ENCODE measurements at places on chromosomes 7 and 10.

GRCh38 chr7:17690030-17690429, 250.3 kb downstream of the SNX13 start:
- DNase-seq = no peak

- DNase-seq = peak; percentile 25
Measured at GRCh38 chr10:101602761-101603398, 14.8 kb downstream of the DPCD start.

DNA sequence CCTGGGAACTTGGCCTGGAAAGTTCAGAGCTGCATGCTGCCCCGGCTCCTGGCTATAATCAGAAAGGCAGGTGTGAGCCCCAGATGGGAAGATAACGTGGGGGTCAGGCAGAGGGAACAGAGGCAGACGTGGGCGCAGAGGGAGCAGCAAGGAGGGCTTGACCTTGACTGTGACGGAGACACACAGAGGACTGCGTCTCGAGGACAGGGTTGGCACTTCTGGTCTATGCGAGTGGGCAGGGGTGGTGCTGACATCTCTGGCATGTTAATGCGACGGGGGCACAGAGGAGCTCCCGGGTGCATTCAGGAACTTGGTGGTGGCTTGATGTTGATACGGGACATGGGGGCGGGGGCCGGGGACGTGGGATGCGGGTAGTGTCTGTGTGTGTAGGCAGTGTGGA, 232.1 kb upstream of the GRB10 start:
- DNase-seq = no peak

GRCh38 chr7:25632616-25633015, 404.3 kb upstream of the NPVF start:
- no peak for DNase-seq

DNA sequence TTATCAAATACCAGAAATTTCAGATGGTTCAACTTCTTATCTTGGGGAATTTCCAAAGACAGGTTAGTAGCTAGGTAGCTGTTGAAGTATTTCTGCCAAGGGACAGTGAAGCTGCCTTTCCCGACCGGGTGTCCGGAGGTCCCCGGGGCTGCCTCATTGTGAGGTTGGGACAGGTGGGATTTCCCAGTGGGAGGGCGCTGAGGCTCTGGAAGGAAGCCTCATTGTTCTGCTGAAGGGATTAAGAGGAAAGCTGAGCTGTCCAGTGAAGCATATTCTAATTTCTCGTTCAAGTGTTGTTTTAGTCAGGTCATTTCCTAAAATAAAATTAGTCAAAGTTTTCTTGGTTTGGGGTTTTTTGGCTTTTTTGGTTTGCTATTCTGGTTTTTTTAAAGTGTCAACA, 244.2 kb downstream of the MGMT start:
- no peak for DNase-seq

- DNase-seq = no peak
Measured at GRCh38 chr10:97159646-97160305, 26.0 kb downstream of the SLIT1 start.

GRCh38 chr10:117804470-117805011, 242.2 kb downstream of the RAB11FIP2 start:
- no peak for DNase-seq

DNA sequence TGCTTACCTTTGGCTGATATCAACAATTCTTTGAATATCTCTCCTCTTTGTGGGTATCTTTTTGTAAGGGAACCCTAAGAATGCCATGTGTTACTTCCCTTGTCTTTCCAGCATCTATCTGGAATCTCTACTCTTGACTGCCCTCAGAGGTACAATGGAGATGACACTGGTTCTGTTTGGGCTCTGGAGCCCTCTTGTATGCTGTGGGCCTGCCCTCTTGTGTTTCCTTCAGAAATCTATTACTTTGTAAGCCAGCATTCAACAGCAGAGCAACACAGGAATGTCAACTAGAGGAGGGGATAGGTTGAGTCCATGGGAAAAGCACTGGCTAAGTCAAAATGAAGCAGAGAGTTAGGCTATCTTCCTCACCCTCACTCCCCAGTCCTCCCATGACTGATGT, 142.3 kb downstream of the XPNPEP1 start:
- DNase-seq = no peak

DNA sequence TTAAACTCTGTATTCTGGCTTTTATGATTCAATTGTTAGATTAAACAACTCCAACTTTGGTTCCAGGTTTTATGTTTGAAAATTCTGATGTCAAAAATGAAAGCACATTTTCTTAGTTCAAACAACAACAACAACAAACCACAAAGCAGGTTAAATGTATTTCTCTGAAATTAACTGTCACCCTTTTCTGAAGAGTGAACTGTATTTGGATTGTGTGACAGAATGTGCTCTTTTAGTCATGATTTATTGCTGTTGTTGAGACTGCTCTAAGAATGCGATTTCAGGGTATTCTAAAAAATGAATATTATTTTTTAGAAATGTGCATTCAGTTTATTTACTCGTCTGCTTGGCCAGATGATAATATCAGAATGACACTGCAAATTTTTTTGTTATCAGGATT, 144.1 kb downstream of the GNAI1 start:
- DNase-seq = no peak

DNA sequence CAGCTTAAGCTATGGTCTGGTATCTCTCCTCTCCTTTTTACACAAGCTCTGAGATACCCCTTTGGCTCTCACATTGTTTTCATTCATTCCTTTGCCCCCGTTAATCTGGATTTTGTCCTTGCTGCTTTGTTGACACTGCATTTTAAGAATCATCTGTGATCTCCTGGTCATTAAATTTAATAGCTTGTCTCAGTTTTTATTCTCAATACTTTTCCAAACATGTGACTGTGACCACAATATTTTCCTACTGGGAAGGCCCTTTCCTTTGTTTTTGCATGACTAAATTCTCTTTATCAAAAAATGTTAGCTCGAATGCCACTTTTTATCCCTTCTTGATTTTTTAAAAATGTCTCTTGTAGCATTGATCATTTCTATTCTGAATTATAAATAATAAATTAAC, 171.2 kb downstream of the SUGCT start:
- no peak for DNase-seq

- DNase-seq = no peak
Measured at GRCh38 chr7:97868788-97869187, 3.4 kb downstream of the ASNS start.

DNA sequence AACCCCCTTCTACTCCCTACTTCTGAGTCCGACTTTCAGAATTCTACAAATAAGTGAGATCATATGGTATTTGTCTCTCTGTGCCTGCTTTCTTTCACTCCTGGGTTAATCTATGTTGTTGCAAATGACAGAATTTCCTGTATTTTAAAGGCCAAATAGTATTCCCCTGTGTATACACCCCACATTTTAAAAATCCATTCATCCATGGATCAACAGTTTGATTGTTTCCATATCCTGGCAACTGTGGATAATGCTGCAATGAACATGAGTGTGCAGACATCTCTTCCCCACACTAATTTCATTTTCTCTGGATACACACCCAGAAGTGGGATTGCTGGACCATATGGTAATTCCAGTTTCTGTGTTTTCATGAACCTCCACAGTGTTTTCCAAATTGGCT, 225.8 kb upstream of the TCERG1L start:
- DNase-seq = no peak

DNA sequence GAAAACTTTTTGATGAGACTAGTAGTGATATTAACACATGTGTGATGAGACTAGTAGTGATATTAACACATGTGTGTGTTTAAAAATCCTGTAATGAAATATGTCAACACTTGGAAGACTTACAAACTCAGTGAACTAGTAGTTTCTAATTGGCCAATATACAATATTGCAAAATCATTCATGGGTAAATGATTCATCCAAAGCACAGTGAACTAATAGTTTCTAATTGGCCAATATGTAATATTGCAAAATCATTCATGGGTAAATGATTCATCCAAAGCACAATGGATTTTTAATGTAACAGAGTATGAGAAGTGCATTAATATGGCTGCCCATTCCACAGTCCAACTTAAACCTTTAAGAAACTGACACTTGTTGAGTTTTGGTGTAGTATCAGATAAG, 77.8 kb downstream of the ATAD1 start:
- no peak for DNase-seq

DNA sequence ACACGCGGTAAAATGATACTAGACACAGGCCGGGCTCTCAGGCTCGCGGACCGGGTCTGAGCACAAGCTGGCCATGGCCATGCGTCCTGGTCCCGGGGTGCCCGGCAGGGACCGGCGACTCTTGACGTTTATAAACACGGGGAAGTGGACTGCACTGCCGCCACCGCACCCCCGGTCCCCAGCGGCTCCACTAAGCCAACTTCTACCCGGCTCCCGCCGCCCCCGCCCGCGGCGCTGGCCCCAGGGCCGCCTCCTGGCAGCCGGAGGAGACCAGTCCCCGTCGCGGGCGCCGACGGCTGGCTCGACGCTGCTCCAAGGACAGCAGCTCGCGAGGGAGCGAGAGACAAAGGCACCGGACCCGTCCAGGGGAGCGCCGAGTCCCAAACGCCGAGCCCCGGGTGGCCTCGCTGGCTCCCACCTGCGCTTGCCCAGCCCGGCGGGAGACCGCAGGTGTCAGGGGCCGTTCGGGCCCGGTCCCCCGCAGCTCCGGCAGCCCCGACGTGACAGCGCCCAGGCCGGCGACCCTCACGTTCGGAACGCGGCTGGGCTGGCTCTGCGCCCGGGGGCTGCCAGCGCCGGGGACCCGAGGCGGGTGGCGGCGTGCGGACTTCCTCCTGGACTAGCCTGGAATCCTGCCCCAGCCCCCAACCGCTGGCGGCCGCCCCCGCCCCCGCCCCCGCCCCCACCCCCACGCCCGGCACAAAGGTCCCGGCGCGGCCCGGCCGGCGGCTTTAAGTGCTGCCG, 517 bp downstream of the ITGB1 start:
- DNase-seq = no peak

GRCh38 chr7:22393913-22394729, 37.2 kb upstream of the RAPGEF5 start:
- no peak for DNase-seq

GRCh38 chr10:128058750-128059134, 67.5 kb downstream of the MKI67 start:
- no peak for DNase-seq

All from T follicular helper cell (primary cell).